ENCODE measurements at places on chromosomes 6 and 20.

DNA sequence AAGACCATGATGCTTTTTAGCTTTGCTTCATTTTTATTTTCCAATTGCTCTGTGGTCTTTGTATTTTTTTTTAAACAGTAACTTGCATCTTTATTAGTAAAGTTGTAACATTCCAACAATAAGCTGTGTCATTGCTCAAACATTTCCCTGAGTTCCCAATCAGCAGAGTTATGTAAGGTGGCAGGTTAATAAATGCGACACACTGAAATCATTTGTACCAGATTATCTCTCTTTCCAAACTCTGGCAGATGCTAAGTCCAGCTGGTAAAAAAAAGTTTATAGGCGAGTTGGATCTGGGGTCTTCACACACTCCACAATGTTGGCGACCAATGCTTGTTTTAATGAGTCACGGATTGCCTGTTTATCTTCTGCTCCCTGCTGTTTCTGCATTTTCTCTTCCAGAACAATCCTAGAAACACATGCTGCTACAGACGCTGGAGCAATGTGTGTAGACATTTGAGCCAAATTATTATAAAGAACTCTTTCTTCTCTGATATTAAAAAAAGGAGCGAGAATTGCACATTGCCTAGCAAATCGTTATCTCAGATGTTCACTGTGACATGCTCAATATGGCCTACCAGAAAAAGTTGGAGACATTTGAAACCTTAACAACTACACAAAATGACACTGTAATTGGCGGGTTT lies 113.6 kb upstream of the IFNGR1 start:
- DNase-seq, result no peak

DNA sequence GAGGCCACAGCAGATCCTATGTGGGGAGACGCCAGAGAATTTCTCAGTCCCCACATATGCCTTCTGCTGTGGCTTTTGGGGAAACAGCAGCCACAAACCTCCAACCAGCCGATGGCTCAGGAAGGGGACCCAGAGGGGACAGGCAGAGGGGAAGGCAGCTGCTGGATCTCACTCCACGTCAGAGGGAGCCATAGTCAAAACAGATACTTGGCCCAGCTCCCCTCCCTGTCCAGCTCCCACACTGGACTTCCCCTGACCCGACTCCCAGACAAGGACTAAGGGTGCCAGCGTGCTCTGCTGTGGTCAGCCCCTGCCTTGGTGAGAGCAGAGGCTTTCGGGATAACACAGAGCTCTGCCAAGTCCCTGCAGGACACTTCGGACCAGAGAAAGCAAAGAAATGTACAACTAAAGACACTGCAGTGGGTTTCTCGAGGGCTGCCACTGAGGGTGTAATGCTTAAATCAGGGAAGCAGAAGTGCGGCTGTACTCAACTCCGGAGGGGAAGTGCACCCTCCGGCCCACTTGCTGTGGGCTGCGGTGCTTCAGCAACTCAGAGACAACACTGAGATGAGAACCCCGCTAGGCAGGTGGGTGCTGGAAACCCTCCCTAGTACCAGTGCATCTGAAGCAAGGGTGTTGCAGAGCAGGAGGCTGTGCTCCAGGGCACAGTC lies 47.2 kb downstream of the RRBP1 start:
- no peak for DNase-seq

DNA sequence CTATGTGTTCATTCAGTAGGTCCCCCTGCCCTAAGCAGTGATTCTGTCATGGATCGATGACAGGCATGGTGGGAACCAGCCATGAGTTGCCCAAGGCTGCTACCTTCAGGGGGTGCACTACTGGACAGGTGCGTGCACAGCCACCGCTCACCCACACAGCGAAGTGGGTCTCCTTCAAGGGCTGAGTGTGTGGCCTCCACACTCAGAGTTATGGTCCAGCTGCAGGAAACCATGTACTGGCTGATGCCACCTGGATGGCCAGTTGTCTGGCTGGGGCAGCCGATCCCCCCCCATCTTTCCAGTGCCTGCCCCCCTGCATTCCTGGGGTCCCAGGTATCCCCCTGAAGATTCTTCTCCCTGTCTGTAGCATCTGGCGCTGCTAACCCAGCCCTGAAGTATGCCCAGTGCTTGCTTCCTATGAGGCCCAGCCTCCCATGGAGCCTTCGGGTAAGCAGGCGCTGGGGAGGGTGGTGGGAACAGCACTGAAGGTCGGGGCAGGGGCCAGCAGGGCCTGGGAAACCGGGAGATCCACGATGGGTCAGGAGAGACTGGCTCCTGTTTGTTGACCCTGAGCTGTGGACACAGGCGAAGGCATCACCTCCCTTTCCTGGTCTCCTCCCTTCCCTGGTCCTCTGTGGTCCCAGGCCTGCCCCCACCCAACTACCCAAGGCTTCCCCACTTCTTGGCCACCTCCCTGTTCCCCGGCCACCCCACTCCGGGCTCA lies 106.0 kb downstream of the VEGFA start:
- DNase-seq, result no peak

- DNase-seq, result no peak
These were observed 228.1 kb upstream of the CST7 start for GRCh38 chr20:24720957-24721356.

DNA sequence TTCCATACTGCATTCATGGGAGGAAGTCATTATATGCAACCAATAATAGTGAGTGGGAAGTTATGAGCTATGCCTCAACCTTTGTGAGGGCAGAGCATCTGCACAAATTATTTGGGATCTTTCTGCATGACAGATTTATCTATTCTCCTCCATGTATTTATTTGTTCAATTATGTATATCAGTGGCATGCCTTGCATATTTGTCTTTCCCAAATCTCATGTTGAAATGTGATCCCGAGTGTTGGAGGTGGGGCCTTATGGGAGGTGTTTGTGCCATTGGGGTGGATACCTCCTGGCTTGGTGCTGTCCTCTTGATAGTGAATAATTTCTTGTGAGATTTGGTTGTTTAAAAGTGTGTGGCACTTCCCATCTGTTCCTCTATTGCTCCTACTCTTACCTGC lies 1246.0 kb upstream of the CITED2 start:
- DNase-seq, result no peak

DNA sequence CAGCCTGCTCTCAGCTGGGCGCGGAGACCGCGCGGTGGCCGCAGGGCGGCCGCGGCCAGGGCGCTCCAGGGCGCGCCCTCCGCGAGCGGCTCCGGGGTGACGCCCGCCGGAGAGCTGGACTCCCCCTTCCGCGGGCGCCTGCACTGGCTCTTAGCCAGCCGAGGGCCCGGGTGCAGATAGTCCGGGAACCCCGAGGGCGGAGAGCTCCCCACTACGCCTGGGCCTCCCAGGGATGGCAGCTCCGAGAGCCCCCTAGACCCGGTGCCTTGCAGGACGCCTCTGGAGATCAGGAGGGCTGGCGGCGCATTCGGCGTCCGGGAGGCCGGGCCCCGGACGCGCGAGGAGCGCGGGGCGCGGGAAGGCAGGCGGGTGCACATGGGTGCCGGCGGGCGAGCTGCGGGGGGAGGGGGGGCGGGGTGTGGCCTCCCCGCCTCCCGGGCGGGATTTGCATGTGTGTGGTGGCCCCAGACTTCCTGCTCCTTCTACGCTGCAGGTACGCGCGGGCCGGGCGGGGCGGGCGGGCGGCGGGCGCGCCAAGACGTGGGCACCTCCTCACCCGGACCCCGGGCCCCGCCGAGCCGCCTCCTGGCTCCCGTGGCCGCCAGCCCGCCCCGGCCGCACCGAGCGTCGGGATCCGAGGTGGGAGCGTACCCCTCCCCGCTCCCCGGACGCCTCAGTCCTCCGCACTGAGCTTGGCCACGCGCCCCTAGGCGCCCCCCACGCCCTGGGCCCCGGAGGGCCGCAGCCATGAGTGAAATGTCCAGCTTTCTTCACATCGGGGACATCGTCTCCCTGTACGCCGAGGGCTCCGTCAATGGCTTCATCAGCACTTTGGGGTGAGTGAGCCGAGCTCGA lies at the start of gene ITPR3:
Gene ITPR3 (plus strand): TSS at position 467 of the 855 bp plus-strand sequence. CDS start 281 bp downstream, at position 748.
- DNase-seq, result no peak

DNA sequence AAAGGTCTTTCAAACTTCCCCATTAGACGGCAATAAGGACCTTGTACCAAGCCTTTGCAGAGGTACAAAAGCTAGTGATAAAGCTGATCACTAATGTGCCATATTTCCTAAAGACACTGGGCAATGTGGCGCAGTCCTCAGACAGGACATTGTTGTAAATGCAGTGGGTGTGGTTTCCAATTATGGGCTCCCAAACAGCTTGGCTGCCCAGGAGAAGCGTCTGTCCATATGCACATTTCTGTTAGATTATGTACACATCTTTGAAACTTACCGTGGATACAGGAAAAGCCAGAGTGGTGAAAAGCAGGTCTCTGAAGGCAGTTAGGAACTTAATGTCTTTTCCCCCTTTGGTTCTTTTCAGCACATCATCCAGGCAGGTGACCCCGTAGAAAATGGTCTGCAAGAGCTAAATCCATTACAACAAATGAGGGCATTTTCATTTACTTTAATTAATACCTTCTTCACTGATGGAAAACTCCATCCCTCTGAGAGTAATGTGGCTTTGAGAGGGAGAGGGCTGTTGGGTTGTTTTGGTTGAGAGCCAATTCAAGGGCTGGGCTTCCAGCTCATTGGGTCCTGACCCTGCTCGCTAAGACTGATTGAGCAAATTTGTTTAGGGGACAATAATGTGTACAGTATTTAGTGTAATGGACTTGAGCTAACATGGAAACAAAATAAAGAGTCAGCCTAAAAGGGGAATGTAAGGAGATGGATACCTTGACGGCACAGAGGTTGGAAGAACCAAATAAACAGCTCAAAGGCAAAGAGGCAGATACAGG lies 10.4 kb downstream of the ADTRP start:
- no peak for DNase-seq

- no peak for DNase-seq
These were observed 228.7 kb upstream of the SLC35B3 start for GRCh38 chr6:8664070-8664469.

DNA sequence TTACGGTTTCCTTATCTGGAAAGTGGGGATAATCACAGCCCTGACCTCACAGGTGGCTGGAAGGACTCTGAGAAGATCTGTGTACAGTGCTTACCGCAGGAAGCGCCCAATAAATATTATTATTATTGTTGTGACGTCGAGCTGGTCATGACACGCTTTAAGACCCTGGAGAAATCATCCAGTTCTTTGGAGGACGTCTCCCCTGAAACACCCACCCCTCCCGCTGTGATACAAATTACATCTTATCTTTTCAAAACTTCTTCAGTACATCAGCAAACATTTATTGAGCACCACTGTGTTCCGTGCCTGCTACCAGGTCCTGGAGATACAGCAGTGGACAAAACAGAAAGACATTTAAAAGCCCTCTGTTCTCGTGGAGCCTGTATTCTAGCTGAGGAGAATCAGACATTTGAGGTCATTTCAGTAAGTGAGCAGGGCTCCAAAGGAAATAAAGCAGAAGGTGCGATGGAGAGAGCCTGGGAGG lies 118.7 kb downstream of the CEBPB start:
- DNase-seq, result no peak

- no peak for DNase-seq
These were observed 48.3 kb upstream of the TRAF3IP2 start for GRCh38 chr6:111653979-111654378.

DNA sequence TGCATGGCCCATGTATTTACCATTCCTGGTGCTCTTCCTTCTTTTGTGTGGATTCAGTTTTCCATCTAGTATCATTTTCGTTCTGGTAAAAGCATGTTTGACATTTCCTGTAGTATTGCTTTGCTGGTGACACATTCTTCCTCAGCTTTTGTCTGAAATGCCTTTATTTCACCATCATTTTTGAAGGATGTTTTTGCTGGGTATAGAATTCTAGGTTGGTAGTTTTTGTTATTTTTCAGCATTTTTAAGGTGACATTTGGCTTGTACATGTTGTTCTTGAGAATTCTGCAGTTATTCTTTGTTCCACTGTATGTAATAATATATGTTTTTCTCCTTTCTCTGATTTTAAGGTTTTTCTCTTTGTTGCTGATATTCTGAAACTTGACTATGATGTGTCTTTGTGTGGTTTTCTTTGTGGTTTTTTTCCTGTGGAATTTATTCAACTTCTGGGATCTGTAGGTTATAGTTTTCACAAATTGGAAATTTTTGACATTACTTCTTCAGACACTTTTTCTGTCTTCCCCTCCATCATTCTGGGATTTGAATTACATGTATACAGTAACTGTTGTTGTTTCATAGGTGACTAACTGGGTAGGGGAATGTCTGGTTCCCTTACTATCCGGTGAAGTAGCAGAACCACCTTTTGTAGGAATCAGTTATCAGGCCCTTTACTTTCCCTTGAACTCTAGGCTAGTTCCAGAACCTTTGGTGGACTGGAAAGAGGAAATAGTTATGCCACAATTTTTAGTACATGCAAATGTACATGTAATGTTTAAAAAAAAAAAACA lies 30.2 kb downstream of the SNX9 start:
- DNase-seq, result no peak

GRCh38 chr6:143163621-143164020 lies 102.9 kb downstream of the AIG1 start:
- DNase-seq, result no peak

- DNase-seq, result no peak
These were observed 6.9 kb downstream of the NOTCH4 start for GRCh38 chr6:32216998-32217397.

DNA sequence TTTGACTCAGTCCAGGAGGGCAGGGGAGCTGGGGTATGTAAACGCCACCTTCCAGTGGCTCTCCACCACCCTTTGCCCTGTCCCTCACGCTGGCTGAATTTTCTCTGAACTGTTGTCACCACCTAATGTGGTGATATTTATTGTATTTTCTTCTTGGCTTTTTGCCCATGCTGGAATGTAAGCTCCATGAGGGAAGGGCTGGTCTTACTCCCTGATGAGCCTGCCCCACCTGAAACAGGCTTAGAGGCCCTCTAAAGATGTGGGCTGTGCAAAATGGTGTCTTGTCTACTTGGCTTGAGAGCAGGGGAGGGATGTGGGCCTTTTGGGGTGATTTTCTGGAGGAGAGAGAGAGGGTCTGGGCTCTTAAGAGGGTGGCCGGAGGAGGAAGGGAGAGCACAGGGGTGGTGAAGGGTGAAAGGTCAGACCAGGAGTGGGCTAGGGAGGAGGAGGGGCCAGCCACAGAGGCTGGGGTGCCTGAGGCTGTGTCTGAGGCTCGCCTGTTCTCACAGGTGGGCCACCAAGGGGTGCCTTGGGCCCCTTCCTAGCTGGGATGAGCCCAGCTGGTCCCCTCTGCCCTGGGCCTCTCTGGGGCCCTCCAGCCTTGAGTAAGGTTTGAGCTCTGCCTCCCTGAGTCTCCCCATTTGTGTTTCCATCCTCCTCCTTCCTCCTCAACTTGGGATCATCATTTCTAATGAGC lies 37.3 kb downstream of the SPDEF start:
- DNase-seq, result no peak

- DNase-seq, result peak; percentile 3
These were observed 659 bp downstream of the SLC35F1 start for GRCh38 chr6:117907601-117908245.

DNA sequence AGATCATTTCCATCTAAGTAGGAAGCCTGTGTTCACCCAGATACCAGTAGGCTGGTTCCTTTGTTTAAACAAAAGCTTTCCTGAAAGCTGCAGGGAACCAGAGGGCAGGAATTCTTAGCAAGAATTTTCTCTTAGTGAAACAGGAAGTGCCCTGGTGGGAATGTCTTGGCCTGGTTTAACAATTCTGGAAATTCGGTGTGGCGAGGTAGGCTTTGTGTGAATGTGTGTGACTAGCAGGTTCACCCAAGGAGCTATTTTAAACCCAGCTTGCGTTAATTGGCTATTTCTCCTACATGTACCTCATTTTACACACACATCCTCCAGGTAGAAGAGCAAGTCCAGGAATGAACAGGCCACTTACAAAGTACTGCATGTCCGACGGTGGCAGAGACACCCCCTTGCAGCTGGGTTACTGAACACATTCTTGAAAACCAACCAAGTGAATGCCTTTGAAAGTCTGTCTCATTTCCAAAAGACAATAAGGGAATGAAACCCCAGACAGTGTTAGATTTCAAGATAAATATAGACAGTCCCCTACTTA lies 64.6 kb downstream of the GFOD1 start:
- DNase-seq, result no peak

All from caudate nucleus (tissue), 63 donors.